Myometrial cell (primary cell): ENCODE measurements at places on chromosomes 4 and X. TPM values are rescaled to one million over a fixed set of nuclear protein-coding genes. Genes with fewer than 3 reads are reported as not detected.

FANCB gene
- total RNA-seq: 4.6 and 9.2 TPM in 2 replicates

CDKL2 gene
- total RNA-seq: 0.86 and 0.89 TPM in 2 replicates

SRPX2 gene
- total RNA-seq: 61.3 and 65.2 TPM in 2 replicates

PCDH11X gene
- not detected in 2 replicates for total RNA-seq

FAM9C gene
- 0.86 TPM in 1 of 2 replicates, not detected in the other for total RNA-seq

HPSE gene
- total RNA-seq: under 0.01 and 1.4 TPM in 2 replicates
